ENCODE measurements at places on chromosomes 1 and 21.

DNA sequence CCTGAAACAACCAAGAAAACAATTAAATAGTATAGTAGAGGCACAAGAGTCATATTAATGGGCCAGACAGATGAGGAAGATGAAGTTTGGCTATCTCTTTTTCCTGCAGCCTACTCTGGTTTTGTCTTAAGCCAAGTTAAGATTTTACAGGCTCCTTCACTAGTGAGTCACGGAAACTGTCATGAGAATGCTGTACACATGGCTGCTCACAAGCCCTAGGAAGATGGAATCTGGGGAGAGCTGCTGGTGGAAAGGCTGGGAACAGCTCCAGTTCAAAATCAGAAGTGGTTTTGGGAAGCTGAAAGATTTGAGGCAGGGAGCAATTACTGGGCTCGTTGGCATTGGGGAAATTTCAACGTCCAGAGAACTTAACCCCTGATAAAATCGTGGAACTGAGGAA lies 46.4 kb upstream of the S1PR1 start:
- no peak for DNase-seq

GRCh38 chr1:231407547-231408396 lies 14.3 kb downstream of the EGLN1 start:
- DNase-seq, result no peak

DNA sequence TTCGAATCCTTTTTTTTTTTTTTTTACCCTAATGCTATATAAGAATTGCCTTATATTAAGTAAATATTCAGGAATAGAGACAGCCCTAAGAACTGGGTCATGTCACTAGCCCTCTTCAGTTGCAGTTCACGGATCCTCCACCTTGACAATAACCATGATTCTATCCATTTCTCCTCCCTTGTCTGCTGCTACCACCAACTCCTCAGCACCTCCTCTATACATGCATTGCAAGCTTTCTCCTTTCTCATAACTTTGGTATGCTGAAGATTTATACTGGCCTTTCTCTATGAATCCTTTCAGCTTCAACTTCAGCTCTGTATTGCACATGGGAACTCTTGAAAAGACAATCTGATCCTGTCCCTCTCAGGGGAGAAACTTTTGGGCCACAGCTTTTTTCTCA lies 14.3 kb upstream of the DR1 start:
- DNase-seq, result no peak

GRCh38 chr1:3740042-3740441 lies 12.2 kb upstream of the CCDC27 start:
- no peak for DNase-seq

DNA sequence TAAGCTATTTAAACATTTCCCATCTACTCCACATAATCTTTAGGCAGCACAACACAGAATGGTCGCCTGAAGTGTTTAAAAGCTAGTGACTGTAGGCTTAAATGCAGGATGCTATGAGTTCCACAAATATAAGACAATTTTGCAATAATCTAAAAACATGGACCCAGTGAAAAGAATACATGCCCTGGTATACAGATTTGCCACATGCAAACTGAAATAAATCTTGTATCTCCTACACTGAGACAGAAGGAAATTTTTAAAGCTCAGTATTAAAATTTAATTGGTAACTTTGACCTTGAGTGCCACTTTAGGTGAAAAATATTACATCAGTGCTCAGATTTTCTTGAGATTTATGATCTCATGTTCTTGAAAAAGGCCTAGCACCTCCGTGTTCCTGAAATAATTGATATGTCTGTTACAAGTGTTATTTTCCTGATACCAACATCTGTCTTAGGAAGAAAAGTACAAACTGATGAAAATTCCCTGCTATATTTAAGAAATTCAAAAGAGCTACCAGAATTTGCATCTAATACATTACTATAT lies 285.5 kb downstream of the VAV3 start:
- no peak for DNase-seq

DNA sequence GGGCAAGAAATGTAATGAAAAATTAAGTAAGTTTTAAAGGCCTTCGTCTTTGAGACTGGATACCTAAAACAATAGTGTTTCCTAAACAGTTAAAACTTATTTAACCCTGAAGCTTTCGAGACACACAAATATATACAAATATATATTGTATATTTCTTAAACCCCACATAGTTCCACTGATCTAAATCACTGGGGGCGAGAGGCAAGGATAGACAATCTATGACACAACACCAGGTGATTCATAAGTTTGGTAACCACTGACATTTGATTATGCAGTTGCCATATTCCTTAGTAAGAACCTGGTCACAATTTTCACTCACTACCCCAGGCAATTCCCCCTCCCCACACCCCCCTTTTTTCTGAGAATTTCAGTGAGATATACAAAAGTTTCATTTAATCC lies 55.3 kb upstream of the BOLA1 start:
- no peak for DNase-seq

GRCh38 chr1:22449636-22450035 lies 2.0 kb upstream of the ZBTB40 start:
- DNase-seq, result no peak

DNA sequence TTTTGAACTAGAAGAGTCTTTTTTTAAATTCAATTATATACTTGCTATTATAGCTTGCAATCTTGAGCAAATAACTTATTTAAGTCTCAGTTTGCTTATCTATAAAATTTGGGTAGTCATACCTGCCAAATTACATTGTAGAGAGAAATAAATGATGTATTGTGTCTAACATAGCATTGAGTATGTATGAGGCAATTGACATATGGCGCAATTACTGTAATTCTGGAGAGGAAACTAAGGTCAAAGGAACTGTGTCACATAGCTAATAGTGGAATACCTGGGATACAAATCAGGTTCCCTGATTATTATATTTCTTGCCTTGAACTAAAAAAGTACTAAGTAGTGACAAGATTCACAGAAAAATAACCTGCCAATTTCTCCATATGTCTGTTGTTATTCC lies 302.5 kb downstream of the PDE4B start:
- DNase-seq, result no peak

- DNase-seq, result no peak
Measured at GRCh38 chr1:197101978-197102377, 34.9 kb upstream of the F13B start.

DNA sequence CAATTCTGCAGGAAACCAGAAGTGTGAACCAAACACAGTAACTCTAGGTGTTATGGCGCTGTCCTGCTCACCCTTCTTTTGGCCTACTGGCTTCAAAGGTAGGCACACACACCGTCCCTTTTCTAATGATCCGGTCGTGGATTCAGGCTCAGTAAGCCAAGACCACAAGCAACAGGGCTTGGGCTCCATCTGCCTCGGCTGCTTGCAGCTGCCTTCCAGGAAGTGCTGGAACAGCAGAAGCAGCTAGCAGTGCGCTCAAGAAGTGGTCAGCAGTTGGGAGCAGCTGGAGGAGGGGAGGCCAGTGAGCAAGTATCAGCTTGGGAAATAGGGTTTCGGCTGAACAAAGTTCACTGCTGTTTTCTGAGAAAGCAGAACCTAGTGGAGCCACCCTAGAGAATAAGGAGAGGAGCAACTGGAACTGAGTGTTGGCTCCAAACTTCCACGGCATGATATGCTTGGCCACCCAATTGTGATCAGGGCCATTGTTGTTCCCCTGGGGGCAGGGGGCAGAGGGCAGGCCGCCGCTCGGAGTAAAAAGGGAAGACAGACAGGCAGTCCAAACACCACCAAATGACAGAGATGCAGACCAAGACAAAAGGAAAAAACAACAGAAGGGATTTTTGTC lies 173.4 kb downstream of the TOMM20 start:
- no peak for DNase-seq

DNA sequence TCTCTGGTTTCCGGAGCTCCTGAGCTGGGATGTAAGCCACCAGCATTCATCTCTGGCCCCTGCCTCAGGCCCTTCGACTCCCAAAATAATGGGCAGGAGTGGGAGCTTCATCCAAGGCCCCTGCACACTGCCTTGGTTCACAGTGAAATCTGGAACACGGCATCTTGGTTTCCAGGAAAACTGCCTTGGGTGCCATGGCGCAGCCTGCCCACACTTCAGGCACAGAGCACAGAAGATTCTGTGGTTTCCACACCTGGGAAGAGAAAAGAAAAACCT lies 48.8 kb upstream of the POFUT2 start:
- DNase-seq, result peak; percentile 8

DNA sequence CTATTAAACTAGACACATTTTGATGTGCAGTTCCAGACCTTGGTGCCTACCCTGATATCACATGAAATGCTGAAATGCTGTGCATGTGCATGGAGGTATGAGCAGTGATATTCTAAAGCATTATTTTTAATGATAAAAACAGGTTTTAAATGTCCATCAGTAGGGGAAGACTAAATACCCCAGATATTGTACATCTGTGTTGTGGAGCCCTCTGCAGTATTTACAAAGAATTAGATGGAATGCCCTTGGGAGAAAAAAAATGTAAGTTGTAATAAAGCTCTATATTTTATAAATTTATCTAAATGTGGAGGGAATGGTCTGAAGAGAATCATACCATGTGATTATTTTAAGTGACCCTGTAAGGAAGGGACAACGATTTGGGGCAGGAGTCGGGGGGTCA lies 39.1 kb upstream of the IGSF5 start:
- no peak for DNase-seq

DNA sequence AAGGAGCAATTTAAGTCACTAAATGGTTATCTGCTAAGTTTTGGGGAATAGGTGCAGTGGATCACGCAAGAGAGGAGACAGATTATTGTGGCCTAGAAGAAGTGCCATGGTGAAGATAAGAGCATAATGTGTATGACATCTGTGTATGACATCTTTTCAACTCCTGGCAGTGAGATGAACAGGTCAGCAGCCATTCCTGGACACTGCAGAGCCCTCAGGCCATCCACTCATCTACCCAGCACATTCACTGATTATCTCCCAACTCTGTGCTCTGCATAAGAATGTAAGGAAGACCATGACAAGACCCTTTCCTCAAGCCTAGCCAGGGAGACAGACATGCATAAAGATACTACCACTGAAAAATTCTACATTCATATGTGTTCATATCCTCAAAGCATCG lies 73.7 kb downstream of the DDR2 start:
- DNase-seq, result no peak

GRCh38 chr1:94006604-94007003 lies 97.4 kb upstream of the GCLM start:
- DNase-seq, result no peak

GRCh38 chr1:111195002-111195684 lies 5.3 kb downstream of the DENND2D start:
- DNase-seq, result no peak

DNA sequence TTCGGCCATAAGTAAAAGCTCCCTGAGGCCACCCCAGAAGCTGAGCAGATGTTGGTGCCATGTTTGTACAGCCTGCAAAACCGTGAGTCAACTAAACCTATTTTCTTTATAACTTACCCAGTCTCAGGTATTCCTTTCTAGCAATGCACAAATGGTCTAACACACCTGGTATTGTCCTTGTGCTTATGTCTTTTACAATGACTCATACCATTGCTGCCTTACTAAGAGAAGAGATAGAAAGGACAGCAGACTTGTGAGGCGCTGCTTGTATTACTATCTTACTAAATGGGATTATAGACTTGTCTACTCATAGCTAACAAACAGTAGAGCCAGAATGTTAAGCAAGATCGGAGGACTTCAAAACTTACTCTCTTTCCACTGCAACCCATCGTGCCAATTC lies 18.5 kb upstream of the CYYR1 start:
- DNase-seq, result no peak

DNA sequence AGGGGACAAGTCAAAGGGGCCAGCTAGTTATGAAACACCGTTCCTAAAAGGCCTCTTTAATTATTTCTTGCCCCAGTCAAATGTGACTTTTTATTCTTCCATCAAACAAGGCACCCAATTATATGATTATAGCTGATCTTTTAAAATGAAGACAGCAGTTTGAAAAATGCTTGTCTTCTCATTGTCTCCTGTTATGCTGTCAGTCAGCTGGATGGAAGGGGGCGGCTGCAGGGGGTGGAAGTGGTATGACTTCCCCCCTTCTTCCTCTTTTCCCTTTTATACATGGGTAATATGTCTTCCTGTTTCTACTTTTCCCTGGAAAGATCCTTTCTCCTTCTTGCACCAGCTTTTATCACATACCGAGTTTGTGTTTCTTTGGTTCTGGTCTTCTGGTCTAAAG lies 25.8 kb upstream of the KCNA10 start:
- DNase-seq, result no peak

DNA sequence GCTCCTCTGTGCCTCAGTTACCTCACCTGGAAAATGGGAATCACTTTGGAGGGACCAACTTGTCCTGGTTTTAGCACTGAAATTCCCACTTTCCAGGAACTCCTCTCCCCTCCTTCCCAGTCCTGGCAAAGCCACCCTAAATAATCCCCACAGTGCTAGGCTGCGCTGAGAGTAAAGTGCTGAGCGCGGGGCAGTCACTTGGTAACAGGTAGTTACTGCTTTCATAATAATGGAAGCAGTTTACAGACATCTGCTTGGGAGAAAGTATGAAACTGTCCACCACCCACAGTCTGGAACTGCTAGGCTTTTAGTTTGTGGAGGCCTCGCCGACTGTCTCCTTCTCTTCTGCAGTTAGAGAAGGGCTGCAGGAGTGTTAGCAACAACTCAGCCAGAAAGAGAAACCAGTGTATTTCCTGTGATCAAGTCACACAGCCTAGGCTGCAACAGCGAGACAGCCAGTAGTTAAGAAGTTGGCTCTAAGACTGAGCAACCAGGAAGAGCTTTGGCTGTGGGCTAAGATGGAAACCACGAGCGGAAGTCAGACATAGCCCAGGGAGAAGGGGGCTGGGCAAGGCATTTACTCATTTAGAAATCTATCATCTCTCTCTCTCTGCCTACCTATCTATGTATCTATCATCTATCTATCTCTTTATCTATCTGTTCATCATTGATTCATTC lies 30.8 kb upstream of the ABCG1 start:
- DNase-seq, result no peak

GRCh38 chr1:23103001-23103889 lies 65.4 kb downstream of the LUZP1 start:
- no peak for DNase-seq

DNA sequence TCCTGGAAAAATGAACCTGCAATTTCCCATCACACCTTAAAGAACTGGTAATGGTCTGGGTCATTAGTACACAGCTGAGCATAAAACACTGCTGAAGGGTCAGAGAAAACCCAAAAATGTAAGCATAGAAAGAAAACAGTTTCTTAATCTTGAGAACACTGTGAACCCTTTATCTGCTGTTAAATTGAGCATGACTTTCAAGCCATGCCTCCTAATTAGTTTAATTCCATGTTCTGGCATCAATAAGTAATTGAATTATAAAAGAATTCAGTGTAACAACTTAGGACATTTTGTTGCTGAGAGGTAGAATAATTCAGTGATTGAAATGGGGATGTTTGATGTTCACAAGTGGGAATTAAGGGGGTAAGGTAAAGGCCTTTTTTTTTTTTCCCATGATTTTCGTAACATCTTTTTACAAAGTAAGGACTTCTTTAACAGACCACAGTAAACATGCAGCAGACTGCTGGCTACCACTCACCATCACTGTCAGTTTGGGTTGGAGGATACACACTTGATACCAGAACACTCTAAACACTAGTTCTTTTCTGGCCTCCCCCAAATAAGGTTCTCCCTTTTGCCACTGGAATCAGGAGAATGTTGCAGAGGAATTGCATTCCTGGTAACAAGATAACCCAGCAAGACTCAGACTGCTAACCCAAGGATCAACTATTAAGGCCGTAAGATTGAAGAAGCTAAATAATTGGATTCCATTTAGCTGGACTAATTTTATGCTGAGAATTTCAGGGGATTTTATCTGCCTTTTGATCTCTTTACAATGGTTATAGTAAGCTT lies 3.0 kb downstream of the RWDD3 start:
- no peak for DNase-seq

GRCh38 chr1:97097404-97097925 lies 375.9 kb downstream of the PTBP2 start:
- DNase-seq, result no peak

GRCh38 chr1:34460193-34460592 lies 283.5 kb downstream of the C1orf94 start:
- DNase-seq, result no peak

- DNase-seq, result no peak
Measured at GRCh38 chr1:918353-918752, 5.4 kb upstream of the SAMD11 start.
